Aorta (tissue), 5 donors: ENCODE measurements at places on chromosomes 12 and 14. TPM values are rescaled to one million over a fixed set of nuclear protein-coding genes. Genes with fewer than 3 reads are reported as not detected.

KIF26A gene
- polyA plus RNA-seq: 0.13 TPM

TTC9 gene
- polyA plus RNA-seq: 1.6 TPM

CMKLR1 gene
- 11.6 TPM for polyA plus RNA-seq

SCN8A gene
- under 0.01 TPM for polyA plus RNA-seq

PPFIA2 gene
- polyA plus RNA-seq: 11.0 TPM

NOXRED1 gene
- 0.13 TPM for polyA plus RNA-seq
